NAMALWA (cell line): ENCODE measurements at places on chromosomes 6 and 20.

DNA sequence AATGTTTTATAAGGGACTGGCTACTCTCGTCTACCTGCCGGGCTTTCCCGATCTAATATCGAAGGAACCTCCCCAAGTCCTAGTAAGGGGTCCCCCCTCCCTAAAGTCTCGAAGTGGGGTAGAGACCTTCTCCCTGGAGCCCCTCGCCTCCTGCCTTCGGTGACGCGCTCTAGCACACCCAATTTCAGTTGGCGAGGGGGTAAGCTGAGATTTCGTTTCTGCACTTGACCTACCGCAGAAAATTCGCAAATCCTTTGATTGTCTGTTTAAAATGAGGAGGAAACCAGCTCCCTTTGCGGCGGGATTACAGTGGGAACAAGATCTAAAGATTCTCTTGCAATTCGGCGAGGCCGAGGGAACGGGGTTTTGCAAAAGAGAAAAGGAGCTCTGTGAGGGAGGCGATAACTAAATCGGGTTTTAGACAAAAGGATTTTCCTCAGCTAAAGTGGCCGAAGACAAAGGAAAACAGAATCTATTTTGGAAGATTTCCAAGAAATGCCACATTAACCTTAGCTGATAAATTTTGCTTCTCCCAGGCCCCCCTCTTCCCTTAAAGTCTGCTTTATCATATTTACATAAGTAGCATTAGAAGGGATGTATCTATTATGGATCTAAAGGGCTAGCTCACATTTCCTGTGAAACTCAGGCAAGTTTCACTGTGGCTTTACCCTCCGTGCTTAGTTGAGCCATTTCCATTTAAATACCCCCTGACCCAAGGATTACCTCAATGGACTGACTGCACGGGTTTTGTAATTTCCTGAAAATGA lies 8.4 kb downstream of the SIM1 start:
- no peak for DNase-seq

DNA sequence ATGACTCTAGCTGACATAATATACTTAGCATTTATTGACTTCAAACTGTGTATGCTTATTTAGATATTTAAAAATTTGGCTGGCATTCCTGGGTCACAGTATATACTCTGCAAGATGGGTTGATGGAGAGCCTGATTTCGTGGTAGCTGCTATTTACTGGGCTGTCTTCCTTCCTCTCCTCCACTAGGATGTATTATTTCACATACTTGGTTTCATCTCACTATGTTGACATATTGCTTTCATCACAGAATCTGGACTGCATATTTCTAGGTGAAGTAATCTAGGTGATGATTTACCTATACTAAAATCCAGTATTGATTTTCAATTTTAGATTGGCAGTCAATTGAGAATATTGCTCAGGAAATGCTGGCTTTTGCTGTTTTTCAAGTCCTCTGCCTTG lies 15.7 kb downstream of the AFDN start:
- no peak for DNase-seq

GRCh38 chr20:17504066-17504897 lies 26.9 kb downstream of the BFSP1 start:
- DNase-seq, result no peak

DNA sequence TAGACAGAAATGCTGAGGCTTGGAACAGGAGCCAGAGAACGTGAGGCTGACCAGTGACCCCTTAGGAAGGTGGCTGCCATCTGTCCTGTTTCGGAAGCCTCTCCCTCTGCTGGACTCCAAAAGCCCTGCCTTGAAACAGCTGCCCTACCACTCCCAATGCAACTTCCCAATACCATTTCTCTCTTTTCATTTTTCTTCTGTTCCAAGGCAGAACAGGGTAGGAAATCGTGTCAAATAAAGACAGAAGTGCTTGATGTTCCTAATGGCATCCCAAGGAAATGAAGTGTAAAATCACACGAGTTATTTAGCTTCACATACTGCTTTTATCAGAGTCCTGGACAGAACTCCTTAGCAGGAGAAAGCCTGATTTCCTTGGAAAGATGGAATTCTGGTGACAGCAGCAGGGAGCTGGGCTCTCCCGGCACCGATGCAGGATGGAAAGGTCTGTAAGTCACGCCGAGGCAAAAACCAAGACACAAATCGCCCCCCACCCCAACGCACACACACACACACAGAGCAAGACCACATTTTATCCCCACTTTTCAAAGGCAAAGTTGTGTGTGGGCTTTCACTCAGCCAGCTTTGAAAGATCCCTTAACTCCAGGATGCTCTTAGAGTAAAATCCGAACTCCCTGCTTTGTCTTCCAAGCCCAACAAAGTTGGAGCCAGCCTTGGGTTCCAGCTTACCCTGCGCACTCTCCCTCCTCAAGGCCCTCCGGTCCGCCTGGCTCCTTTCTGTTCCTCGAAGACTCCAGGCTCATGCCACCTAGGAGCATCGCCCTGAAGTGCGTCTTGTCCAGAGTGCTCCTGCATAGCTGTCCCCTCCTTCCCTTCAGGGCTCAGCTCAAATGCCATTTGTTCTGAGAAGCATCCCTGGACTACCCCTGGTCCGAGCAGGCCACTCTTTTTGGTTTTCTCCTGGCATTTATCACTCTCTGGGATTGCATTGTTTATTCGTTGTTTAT lies 11.6 kb upstream of the STX16 start:
- DNase-seq, result no peak

DNA sequence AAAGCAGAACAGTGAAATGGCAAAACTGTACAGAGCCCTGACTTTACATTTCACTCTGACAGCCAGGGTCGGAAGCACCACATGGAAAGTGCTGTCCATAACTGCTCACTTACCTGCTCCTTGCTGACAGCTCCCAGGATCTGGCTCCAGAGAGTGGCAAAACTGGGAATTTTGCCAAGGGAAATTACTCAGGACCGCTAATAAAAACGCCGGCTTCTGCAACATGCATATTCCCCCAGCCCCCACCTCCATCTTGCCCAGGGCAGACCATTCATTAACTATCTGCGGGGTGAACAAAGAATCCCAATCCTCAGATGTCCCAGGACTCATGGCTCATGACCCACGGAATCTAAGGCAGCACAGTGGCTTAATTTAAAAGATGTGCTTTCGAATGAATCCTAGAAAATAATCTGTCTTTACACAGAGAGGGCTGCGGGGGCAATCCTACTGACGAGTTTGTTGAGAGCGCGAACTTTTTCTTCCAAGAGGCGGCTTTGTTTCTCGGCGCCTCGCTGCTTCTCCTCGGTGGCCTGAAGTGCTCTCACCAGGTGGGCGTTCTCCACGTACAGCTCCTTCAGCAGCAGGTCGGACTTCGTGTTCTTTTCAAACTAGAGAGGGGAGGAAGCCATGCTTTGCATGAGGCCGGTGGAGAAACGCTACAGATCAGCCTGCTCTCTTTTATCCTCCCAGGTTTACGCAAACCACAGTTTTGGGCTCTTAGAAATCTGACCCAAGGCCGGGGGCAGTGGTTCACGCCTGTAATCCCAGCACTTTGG lies 45.8 kb downstream of the GINS1 start:
- DNase-seq, result no peak

DNA sequence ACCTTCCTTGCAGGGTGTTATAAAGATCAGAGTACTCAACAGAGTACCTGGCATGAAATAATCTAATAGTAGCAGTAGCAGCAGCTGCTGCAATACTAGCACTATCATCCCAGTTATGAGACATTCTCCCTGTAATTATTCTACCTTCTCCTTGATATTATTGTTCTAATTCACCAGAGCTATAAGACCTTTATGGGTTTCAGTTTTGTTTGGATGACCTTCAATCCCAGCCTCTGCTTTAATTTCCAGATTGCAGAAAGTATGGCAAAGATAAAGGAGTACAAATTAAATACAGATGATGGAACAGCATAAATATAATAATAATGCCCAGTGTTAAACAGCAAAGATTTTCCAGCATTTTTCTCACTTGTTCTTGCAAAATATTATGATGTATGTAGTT lies 150.5 kb upstream of the MYLIP start:
- DNase-seq, result no peak

GRCh38 chr20:47125508-47125757 lies 230.8 kb downstream of the EYA2 start:
- no peak for DNase-seq

DNA sequence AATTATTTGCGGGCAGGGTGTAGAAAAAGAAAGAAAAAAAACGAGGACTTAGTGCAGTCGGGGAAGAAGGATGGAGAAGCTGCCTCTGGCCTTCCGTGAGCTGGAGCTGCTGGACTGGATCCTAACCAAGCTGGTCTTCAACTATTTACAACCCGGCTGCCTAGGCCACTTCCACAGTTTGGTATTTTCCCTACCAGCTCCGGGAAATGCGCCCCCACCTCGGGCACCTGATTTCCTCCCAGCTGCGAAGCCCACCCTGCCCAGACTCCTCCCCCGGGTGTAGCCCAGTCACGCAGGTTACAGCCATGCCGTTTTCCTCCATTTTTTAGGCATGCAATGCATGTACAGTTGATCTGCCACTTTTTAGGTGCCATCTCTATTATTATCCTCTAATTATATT lies 21.2 kb downstream of the THEMIS start:
- DNase-seq, result no peak

DNA sequence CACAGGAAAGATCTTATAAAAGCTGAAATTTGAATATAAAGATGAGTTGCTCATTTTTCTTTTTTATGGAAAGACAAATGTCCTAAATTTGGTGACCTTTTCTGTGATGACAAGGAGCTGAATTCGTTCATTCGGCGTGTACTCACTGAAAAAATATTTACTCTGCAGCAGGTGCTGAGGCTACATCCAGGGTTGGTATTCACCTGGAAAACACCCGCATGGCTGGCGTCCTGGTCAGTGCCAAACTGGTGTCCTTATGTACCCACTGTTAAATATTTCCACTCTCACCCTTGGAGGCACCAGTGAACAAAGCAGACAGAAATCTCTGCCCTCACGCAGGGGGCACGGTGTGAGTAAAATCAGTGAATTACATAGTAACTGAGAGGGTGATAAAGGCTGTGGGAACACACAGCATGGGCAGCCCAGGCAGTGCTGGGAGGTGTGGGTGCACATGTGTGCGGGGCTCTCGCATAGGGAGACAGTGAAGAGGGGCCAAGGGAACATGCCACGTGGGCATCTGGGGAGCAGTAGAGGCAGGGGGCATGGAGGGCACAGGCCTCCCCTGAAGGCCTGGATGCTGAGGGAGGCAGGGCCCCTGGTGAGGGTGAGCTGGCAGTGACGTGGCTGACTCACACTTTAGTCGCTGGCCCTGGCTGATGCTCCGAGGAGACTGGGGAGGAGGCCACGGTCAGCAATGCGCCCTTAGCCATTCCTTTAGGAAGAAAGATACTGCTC lies 89.7 kb downstream of the INSM1 start:
- DNase-seq, result no peak

DNA sequence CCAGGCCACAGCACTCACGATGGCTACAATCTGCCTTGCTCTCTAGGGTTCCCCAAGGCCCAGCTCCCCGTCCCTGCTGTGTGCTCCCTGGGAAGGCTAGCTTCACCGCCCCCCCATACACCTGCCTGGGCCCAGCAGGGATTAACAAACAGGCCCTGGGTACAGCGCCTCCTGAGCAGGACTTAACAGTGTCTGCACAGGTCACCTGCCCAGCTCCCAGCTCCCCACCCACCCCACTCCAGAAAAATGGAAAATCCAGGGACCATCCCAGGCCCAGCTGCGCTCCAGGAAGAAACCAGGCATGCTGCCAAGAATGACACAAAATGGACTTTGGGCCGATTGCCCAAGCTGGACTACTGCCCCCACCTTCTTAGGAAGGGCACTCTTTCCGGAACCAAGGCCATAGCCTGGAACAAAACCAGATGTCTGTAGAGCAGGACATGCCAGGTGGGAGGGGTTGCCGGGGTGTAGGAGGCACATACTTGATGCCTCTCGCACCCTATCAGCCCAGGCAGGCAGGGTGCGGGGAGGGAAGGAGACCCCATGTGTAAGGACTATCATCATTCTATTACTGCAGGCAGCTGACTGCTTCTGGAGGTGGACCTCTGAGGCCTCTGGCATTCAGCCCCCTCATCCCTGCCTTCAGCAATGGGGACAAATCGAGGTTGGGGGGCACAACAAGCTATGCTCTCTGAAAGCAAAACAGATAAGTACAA lies 104.9 kb downstream of the SNX5 start:
- no peak for DNase-seq

GRCh38 chr6:108914235-108915022 lies 66.2 kb downstream of the ARMC2 start:
- peak; percentile 62 for DNase-seq

GRCh38 chr6:94600636-94601035 lies 976.7 kb upstream of the MANEA start:
- no peak for DNase-seq

- DNase-seq, result no peak
Measured at GRCh38 chr6:137043710-137044365, 927 bp downstream of the IL20RA start.

- DNase-seq, result no peak
Measured at GRCh38 chr6:168037242-168037641, 39.8 kb downstream of the KIF25 start.

- no peak for DNase-seq
Measured at GRCh38 chr6:12343122-12343439, 52.9 kb downstream of the EDN1 start.

DNA sequence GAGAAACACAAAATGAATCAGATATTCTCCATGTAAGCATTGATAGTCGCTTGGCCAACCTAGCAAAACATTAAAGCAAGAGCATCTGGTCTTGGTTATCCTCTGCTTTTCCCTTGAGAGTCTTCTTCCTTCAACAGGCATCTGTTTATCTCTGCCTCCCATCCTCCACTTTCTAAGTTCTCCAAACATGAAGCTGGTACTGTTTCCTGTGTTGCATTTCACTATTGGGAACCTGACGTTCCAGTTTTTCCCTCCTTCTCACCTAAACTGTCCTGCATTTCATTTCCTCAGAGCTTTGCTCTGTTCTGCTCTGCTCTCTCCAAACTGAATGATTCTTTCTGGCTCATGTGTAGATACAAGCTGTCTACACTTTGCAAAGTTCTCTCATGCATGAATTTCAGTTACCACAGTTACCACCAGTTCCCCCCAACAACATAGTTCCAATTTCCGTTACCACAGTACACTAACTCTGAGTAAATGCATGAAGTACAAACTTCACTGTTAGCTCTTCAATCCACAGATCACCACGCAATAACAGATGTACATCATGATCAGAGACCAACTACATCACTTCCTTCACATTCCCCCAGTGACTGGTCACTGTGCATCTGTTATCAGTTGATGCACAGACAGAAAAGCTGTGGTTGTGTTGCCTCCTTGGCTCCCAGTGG lies 86.7 kb upstream of the F13A1 start:
- peak; percentile 97 for DNase-seq

DNA sequence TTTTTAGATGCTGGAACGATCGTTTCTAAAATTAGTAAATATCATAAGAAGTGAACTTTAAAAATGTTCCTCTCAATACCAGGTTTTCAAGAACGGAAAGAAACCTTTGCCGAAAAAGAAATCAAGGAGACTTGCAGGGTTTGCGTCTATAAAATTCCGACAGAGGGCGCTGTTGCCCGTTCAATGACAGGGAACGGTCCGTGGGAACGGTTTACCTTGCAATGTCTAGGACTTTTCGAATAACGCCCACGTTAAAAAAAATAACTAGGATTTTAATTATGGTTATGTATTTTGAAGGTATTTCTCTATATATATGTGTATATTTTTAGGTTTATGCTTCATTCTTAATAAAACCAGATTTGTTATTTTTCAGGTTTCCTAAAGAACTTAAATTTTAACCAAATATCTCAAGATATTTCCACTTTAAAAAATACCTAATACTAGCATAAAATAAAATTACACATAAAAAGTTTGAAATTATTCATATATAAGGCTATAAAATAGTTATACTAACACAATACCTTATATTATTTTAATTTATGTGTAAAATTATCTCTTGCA lies 2.5 kb upstream of the TFAP2B start:
- DNase-seq, result peak; percentile 81

GRCh38 chr20:22160101-22160652 lies 424.2 kb downstream of the FOXA2 start:
- DNase-seq, result no peak
